ENCODE measurements at places on chromosomes 6 and 20.

GRCh38 chr20:57559289-57559634 lies 1.6 kb upstream of the PCK1 start:
- no peak for DNase-seq

- peak; percentile 71 for DNase-seq
Measured at GRCh38 chr6:167113935-167114910, 8.7 kb upstream of the CCR6 start.

DNA sequence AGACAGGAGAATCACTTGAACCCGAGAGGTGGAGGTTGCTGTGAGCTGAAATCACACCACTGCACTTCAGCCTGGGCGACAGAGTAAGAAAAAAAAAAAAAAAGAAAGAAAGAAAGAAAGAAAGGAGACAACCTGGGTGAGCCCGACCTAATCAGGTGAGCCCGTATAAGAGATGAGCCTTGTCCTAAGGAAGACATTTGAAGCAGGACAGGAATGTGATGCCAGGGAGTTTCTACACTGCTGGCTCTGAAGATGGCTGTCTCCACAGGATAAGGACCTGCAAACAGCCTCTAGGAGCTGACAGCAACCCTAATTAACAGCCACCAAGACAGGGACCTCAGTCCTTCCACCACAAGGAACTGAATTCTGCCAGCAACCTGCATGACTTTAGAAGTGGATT lies 41.9 kb downstream of the NHLRC1 start:
- no peak for DNase-seq

- DNase-seq: no peak
Measured at GRCh38 chr6:8947900-8948299, 512.6 kb upstream of the SLC35B3 start.

DNA sequence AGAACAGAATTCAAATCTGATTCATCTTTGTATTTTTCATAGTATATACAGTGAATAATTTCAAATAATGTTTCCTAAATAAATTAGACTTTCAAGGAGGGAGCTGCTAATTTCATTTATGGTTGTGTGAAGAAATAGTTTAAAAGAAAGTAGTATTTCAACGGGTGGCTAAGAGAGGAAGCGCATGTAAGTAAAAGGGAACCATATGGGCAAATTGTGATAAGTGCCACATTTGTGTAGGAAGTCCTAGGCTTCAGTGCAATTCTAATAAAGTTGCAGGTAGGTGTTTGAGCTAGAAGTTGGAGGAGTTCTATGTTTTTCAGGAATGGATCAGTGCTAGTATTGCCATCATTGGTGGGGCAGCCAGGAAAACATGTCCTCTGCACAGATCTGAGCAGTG lies 178.8 kb upstream of the PRDM1 start:
- DNase-seq: no peak

GRCh38 chr6:85126485-85127167 lies 323.3 kb upstream of the NT5E start:
- DNase-seq: no peak

- no peak for DNase-seq
Measured at GRCh38 chr6:3413592-3413991, 43.3 kb downstream of the SLC22A23 start.

- DNase-seq: no peak
Measured at GRCh38 chr6:4029687-4030086, 49.2 kb downstream of the FAM217A start.

DNA sequence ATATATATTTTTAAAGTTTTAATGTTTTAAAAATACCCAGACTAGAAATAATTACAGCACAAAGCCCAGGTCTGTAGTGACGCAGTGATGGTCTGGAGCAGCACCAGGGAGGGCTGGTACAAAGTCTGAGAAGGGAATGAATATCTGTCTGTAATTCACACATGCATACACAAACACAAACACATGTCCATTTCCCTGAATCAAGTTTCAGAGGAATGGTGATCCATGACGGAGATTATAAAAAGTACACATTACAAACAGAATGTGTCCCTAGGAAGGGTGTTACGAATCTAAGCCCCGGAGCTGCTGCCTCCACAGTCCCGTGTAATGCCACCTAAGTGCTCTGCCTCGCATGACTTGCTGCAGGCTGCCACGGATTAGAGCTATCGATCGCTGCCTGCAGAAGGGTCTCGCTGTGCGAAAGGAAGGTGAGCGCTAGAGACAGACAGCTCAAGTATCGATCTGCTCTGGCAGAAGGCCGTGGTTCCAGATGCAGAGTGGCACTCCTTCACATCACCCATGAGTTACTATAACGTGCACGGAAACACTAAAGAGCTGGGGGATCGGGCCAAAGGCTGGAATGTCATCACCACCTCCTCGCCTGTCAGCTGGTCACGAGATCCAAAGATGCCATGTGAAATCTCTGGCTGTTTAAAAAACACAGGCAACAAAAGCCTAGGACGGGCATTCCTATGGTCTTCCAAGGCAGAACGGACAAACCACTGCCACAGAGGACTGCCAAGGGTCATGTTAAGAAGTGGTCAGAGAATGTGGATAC lies 87.1 kb downstream of the INSM1 start:
- no peak for DNase-seq

- peak; percentile 31 for DNase-seq
Measured at GRCh38 chr6:100001915-100002388, 7.9 kb upstream of the MCHR2 start.

GRCh38 chr6:11258260-11259237 lies 26.1 kb upstream of the NEDD9 start:
- DNase-seq: peak; percentile 20

GRCh38 chr20:46070215-46070900 lies 19.4 kb downstream of the NCOA5 start:
- DNase-seq: no peak

GRCh38 chr6:2426561-2427340 lies 181.3 kb upstream of the GMDS start:
- DNase-seq: no peak

- no peak for DNase-seq
Measured at GRCh38 chr6:39839445-39839844, 47.3 kb downstream of the DAAM2 start.

DNA sequence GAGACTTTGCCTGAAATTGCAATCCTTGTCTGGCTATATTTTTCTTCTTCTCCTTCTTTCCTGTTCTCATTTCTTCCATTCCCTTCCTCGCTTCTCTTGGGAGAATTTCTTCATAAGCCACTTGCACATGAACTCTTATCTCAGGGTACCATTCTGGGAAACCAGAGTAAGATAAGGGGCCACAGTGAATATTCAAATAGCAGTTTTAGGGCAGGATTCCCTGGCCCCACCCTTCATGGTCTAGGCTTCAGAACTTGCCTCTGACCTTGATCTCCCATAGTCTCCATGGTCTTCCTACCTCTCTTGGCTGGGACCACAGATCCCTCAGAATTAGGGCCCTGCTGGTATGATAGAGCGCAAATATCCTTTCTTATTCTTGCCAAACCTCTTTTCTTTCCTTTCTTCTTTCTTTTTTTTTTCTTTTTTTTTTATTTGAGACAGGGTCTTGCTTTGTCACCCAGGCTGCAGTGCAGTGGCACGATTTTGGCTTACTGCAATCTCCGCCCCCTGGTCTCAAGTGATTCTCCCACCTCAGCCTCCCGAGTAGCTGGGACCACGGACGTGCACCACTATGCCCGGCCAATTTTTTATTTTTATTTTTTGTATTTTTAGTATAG lies 123.0 kb upstream of the CITED2 start:
- no peak for DNase-seq

- DNase-seq: no peak
Measured at GRCh38 chr6:11706171-11706570, 72.4 kb downstream of the ADTRP start.

- DNase-seq: no peak
Measured at GRCh38 chr6:139777202-139777970, 402.9 kb upstream of the CITED2 start.

DNA sequence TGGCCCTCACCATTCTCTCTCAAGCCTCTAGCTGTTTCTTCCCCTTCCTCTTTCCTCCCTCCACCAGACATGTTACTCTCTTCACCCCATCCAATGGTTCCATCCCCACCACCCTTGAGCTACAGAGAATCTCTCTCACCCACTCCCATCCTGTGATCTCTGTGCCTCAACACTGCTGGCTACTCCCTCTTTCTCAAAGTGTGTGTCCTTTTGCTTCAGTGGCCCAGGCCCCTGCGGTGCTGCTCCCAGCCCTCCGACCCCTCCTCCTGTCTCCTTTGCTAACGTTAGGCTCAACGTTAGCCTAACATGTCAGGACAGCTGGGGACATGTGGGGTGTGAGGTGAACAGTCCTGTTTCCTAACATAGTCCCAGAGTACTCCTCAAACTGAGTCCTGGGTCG lies 5.9 kb downstream of the NELFE start:
- DNase-seq: no peak

GRCh38 chr20:2771631-2772080 lies 28.8 kb downstream of the CPXM1 start:
- DNase-seq: no peak

GRCh38 chr6:21771626-21772320 lies 178.2 kb downstream of the SOX4 start:
- DNase-seq: no peak

DNA sequence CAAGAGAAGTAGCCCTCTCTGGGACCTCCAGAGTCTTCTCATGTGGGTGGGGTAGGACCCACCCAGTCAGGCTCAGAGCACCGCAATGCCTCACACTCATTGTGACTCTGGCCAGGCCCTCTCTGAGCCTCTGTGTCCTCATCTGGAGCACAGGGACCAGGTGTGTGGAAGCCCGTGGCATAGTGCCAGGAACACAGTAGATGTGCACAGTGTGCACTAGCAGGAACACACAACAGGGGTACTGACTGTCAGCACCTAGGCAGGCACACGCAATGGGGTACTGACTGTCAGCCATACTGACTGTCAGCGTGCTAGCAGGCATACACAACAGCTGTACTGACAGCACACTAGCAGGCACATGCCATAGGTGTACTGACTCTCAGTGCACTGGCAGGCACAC lies 2.0 kb upstream of the STMN3 start:
- no peak for DNase-seq

DNA sequence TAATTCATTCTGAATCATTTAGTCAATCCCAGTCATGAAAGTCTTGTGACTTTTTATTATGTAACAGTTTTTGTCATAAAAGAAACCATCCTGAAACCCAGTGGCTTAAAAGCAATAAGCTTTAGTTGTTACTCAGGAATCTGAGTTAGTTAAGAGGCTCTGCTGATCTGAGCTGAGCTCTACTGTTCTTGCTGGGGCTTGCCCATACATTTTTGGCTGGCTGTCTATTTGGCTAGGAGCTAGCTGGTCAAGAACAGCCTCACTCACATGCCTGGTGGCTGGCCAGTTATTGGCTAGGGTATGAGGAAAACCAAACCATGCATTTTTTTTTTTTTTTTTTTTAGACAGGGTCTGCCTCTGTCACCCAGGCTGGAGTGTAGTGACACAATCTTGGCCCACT lies 10.6 kb downstream of the TCF21 start:
- DNase-seq: no peak

DNA sequence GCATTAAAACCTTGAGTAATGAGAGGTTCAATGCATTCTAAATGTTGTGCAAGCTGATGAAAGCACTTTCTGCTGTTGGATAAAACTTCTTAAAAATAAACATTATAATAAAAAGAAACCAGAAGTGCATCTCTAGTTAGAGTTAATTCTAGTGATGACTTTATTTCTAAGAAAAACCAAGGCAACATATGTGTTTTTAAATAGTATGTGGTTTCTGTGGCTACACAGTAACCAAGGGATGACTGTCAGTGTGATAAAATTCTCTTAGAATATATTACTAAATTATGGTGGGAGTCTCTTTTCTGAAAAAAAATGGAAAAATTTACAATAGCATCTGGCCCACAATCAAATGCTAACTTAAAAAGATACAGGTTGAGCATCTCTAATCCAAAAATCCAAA lies 117.0 kb downstream of the ME1 start:
- no peak for DNase-seq
